ENCODE measurements at places on chromosomes 4 and X.

- DNase-seq: no peak
These were observed 30.2 kb upstream of the NKX6-1 start for GRCh38 chr4:84529169-84529751.

DNA sequence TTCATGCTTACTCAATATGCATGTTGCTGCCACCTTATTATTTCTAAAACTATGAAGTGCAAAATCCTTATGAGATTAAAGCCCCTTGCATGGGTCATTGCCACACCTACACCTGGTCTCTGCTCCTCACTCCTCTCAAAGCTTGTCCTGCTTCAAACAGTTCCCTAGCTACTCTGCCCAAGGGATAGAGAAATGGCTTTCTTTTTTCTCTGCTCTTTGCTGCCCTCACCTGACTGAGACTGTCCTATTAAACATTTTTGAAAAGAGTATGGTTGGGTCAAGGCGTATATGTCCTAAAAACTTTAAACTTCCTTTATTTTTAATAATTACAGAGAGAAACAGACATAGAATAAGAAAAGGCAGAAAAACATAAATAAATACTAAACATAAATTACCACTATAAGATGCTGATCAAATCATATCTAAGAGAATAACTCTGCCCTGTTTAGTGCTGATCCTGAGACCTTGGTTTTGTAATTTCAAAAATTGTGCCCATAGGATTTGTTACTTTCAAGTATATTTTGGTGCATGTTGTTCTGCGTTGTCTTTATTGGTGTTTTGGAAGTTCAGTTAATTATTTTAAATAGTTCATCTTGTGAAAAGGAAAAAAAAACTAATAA, 704.9 kb upstream of the PABPC4L start:
- DNase-seq: no peak

DNA sequence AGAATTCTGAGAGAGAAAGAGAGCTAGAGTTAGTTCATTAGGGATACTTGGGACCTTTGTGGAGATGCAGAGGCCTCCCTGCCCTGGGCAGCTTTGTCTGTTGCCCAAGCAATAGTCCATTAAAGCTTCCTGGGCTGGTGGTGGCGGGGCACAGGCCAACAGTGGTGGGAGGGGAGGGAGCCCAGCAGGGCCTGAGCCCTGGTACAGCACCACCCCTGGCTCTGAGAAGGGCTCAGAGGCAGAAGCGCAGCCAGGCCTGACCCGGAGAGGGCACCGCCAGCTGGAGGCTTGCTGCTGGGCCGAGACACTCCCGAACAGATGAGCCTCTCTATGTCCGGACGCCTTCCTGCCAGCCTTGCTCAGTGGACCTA, 65.3 kb downstream of the EFNB1 start:
- peak; percentile 49 for DNase-seq

DNA sequence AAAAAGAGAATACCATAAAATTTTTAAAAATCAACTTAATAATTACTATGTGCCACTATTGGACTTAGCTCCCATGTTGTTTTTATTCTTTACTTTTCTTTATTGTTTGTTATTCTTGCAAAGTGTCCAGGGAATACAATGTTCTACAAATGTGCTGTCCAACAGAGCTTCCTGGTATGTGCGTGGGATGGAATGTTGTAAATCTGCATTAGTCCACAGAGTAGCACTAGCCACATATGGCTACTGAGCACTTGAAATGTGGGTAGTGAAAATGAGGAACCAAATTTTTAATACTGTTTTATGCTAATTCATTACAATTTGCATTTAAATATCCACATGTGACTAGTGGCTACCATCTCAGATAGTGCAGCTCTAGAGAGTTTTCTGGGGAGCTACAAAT, 14.3 kb upstream of the CORIN start:
- DNase-seq: no peak

GRCh38 chr4:112002248-112002661, 143.0 kb upstream of the FAM241A start:
- DNase-seq: no peak

GRCh38 chr4:153534792-153535629, 68.9 kb downstream of the TMEM131L start:
- DNase-seq: no peak

DNA sequence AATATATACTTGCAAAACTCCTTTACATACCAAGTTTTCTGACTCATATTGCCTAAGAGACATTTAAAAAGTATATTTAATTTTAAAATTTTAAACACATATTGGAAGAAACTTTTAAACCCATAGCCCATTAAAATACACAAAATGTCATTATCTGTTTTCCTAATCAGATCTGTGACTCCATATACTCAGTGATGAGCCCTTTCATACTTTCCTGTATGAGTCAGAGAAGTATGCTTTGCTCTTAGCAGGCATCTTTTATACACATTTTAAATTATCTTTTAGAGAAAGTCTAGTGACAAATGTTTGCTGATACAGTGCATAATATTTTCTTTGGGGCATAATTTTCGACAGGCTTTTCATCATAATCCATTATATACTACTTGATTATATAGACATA, 26.4 kb downstream of the SPIN3 start:
- no peak for DNase-seq

GRCh38 chrX:119885554-119886428, 9.9 kb upstream of the AKAP14 start:
- DNase-seq: no peak

GRCh38 chrX:21838937-21839333, 482 bp upstream of the MBTPS2 start:
- no peak for DNase-seq

- no peak for DNase-seq
These were observed 1459.8 kb downstream of the RAPGEF2 start for GRCh38 chr4:160562661-160563060.

GRCh38 chr4:173529477-173530325, at the start of gene HAND2:
Gene HAND2 (minus strand): TSS chr4:173530229. CDS start chr4:173529289, 940 bp downstream.
- DNase-seq: peak; percentile 87

GRCh38 chrX:24301060-24301459, 12.8 kb downstream of the SUPT20HL2 start:
- DNase-seq: no peak

- DNase-seq: no peak
These were observed 116.7 kb downstream of the SPCS3 start for GRCh38 chr4:176436293-176436973.

- no peak for DNase-seq
These were observed 307.8 kb upstream of the GIMD1 start for GRCh38 chr4:106676173-106676921.

GRCh38 chr4:172018358-172018757, 205.2 kb downstream of the GALNTL6 start:
- DNase-seq: no peak

DNA sequence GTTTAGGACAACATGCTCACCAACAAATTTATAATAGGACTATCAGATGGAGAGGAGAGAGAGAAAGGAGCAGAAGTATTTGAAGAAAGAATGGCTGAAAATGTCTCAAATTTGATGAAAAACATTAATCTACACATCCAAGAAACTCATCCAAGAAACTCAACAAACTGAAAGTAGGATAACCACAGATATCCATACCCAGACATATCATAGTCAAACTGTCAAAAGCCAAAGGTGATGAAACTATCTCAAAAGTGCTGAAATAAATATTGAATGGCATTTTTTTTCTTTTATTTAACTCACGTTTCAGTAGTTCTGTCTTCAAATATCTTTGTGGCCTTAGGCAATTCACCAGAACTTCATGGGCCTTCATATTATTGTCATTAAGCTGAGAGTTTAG, 116.2 kb downstream of the TBC1D19 start:
- no peak for DNase-seq

DNA sequence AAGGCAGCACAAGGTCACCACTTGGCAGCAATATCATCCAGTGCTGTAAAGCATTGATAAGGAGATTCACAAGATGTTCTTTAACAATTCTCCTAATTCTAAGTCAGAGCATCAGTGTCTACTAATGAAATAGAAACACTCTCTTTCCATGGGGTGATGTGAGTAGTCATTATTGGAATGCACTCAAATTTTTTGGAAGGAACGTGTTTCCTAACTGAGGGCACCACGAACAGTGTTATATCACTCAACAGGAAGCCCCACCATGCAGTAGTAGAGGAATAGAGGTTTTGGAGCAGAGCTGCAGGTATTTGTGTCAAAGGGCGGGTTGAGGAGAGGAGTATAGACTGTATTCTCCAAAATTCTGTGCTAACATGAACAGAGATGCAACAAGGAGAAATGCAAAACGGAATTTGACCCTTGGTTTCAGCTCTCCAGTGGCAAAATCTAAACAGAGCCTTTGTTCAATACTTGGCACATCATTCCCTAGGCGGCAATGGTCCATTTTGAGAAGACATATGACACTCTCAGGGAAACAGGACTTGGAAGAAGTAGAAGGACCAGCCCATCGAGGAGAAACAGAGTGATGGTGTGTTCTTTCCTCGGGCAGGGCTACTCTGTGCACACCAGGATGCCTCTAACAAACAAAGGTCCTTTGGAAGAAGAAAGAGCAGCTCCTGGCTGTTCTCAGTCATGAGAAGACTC, 98.9 kb downstream of the CPEB2 start:
- DNase-seq: no peak

DNA sequence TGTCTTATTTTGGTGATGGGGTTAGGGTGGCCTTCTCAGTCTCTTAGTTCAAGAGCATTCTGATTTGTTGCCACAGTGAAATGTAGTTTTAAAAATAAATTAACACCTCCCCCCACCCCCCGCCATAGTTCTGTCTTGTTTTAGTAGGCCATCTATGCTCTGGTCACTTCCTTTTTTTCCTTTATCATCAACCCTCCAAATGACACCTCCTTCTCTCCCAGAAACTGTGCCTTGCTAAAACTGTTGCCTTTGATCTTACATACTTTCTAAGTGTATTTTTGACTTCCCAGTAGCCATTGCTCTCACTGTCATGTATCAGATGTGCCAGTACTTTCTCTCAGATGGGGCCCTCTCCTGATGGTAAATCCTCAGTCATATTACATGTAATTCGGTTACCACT, 14.5 kb upstream of the NDUFC1 start:
- DNase-seq: no peak

GRCh38 chr4:138609943-138610350, 367.8 kb upstream of the SLC7A11 start:
- no peak for DNase-seq

GRCh38 chr4:6724421-6725111, 8.6 kb downstream of the BLOC1S4 start:
- no peak for DNase-seq

GRCh38 chrX:20063153-20063552, 53.6 kb downstream of the MAP7D2 start:
- DNase-seq: no peak

DNA sequence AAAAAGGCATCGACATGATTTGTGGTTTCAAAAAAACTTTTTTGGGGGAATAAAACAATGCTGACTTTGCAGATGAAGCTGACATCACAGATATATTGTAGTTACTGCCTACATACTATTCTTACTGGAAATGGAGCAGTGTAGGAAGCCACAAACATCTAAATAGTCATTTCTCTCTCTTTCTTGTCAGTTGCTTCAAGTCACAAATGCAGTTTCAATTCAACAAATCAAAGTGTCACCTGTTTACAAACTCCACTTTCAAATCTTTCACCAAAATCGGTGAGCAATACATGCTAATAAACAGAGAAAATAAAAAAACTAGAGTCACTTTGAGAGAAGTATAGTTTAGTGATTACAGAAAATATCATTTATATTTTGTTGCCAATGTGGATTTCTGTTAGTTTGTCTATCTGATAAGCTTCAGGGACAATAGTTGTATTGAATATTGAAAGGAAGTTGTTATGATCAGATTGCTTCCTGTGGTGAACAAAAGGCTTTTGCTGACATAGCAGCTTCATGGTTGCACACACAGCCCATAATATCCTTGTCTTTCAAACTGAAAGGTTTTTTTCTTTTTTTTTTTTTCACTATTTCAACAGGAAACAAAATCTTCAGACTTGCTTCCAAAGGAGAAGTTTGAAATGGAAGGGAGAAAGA, 49.7 kb upstream of the PTPN13 start:
- no peak for DNase-seq

DNA sequence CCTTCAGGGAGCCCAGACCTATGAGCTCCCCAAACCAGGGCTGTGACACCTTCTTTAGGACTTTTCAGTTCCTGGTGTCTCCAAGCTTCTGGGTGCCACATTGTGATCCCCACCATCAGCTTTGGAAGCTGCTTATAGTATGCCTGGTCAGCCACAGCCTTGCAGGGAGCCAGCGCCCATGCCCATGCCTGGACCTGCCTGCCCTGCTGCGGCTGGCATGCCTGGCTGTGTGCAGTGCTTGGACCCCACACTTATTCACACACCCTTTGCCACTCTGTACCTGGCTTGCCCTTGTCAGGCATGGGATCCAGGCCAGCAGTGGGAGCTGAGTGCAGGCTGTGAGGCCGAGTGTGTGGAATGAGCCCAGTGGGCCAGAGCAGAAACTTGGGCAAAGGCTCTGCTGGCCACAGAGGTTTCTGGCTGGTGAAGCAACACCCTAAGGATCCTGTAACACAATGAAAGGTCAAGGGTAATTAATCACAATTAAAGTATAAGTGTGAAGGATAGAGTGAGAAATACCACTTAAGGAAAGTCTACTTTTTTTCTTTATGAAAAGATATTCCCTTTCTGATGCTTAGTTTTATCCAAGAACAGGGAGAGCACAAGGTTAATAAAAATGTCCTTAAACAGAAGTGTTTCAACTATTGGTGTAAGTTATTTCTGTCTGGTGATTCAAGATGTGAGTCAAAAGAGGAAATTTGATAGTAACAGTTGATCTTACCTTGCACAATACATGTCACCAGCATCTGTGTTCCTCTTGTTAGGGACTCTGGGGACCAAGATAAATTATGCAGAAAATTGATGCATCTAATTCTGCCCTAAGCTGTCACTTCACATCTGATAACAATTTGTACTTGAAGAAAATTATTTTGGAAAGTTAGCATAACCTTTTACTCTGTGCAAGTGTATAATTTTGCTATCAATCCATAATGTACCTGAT, 161.8 kb downstream of the FAM47A start:
- DNase-seq: no peak

DNA sequence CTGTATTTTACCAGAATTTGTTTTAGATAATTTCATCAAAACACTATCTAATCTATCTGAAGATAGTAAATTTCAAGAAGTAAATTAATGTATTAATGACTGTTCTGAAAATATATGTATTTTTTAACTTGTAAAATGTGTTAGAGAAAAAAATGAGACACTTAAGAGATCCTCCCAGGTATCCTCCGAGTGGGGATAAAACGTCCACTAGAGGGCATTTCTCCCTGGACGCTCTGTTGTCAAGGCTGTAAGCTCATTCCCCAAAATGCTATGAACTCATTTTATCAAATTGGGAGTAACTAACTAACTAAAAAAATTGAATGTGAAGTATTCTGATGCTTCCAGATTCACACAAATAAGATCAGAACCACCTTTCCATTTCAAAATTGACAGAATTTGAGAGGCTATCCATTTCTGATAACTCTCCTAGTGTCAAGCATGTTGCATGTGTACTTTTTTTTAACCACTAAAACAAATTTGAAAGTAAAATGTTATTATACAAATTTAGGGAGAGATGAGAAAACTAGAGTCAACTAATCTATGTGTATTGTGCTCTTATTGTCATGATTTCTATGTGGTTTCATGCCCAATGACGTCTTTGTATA, 337.3 kb upstream of the HS3ST1 start:
- DNase-seq: no peak

All from Right ventricle myocardium superior (tissue), 1 donor.